GM23248 (cell line): ENCODE measurements at places on chromosomes 7 and 10. TPM values are rescaled to one million over a fixed set of nuclear protein-coding genes. Genes with fewer than 3 reads are reported as not detected.
A peak's percentile ranks its signal among the peaks of the same experiment; 100 is the strongest.

DNA sequence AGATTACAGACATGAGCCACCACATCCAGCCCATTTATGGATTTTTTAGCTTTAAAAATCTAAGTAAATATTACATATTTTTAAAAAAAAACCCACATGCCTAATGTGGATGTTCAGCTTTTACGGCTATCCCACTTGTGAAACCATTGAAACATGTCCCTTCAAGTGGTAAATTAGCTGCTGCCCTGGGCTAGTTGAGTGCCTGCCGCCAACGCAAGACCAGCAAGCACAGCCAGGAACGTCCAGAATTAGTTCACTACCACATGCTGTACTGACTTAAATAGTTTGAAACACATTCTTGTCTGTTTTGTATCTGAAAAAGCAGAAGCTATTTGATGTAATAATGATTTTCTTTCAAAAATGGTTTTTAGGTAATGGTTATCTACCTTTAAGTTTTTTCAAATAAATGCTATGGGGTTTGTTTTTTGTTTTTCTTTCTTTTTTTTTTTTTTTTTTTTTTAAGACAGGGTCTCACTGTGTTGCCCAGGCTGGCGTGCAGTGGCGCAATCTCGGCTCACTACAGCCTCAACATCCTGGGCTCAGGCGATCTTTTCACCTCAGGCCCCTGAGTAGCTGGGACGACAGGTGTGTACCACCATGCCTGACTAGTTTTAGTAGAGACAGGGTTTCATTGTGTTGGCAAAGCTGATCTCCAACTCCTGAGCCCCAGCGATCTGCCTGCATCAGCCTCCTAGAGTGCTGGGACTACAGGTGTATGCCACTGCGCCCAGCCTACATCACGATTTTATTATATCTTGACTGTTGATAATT lies 57.0 kb downstream of the KLRG2 start:
- no peak for DNase-seq

GRCh38 chr7:20432071-20432470 lies 101.4 kb downstream of the ITGB8 start:
- no peak for DNase-seq

The CFAP69 gene
- 6.9 and 13.5 TPM in 2 replicates for total RNA-seq

DNA sequence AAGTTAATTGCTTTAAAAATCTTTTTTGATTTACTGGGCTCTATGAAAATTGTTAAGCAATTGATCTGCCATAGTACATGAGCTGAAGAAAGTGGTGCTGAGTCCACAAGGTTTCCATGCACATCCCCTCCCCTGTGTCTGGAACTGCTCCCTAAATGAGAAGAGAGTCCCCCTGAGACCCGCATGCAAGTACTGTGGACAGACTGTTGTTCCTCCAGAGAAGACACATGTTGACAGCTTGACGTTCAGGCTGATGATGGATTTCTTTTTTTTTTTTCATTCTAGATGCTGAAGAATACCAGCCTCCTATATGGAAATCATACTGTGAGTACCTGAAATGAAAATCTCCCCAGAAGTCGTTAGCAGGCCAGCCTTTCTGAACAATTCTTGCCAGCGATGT lies 159.8 kb downstream of the CHN2 start:
- DNase-seq: no peak

DNA sequence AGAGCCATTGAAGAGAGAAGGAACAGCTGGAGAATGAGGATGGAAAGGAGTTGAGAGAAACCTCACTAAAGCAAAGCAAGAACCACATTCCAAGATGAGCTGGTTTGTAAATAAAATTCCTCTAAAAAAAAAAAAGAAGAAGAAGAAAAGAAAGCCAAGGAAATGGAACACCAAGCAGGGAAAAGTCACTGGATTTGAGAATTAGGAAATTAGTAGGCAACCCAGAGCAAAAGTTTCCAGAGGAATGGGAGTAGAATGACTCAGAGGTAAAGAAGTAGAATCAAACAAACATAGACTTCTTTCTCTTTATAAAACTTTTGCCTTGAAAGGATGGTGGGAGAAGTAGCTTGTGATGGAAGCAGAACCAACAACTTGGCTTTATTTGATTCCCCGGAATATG lies 3.9 kb downstream of the CH25H start:
- peak; percentile 25 for DNase-seq

- peak; percentile 77 for DNase-seq
Observed at GRCh38 chr10:47047577-47048525, 136.6 kb downstream of the PTPN20 start.

The STOX1 gene
- total RNA-seq: 0.25 TPM in 1 of 2 replicates, not detected in the other

- no peak for DNase-seq
Observed at GRCh38 chr7:151115836-151116418, 29.7 kb downstream of the AGAP3 start.

- no peak for DNase-seq
Observed at GRCh38 chr7:2471396-2471795, 4.8 kb downstream of the GRIFIN start.

DNA sequence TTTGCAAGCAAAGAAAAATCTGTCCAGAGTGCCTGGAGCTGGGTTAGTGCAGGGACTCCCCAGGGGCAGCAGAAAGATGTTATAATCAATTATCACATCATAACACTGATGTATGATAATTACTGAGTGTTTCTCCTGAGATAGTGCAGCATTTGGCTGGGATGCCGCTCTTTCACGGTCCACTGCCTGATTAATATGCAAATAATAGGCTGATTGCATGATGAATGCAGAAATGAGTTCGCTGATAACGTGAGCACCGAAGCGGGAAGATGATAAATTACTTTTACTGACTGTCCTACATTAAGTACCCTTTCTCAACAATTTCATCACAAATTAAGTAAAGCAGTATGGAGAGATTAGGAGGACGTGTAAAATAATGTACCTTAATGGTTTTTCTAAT lies 71.4 kb upstream of the SH2B2 start:
- DNase-seq: no peak

DNA sequence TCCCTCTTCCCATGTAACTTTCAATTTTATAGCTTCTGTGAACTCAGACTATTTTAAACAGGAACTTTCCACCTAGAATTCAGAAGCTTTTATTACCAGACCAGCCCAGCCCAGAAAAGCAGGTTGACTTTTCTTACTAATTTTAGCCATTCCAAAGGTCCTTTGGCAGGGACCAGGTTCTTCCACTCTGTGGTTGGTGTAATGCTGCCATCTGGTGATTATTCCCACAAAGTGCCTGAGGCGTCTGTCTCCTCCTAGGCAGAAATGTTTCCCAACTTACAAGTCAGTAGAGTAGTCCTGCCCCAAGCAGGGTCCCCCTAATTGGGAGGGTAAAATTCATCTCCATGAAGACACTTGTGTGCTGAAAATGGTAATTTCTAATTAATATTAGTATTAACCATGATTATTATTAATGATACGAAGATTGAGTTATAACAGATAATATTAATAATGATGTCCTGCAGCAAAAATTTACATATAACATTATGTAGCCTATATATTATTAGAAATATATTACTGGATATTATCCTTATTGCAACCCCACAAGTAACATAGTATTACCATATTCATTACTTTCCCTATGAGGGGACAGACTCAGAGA lies 53.0 kb upstream of the PPP1R17 start:
- peak; percentile 69 for DNase-seq

The TBATA gene
- total RNA-seq: not detected in 2 replicates

The UCMA gene
- not detected in 2 replicates for total RNA-seq

The DEPP1 gene
- 7.0 and 10.1 TPM in 2 replicates for total RNA-seq

The CARD11 gene
- not detected in 2 replicates for total RNA-seq

DNA sequence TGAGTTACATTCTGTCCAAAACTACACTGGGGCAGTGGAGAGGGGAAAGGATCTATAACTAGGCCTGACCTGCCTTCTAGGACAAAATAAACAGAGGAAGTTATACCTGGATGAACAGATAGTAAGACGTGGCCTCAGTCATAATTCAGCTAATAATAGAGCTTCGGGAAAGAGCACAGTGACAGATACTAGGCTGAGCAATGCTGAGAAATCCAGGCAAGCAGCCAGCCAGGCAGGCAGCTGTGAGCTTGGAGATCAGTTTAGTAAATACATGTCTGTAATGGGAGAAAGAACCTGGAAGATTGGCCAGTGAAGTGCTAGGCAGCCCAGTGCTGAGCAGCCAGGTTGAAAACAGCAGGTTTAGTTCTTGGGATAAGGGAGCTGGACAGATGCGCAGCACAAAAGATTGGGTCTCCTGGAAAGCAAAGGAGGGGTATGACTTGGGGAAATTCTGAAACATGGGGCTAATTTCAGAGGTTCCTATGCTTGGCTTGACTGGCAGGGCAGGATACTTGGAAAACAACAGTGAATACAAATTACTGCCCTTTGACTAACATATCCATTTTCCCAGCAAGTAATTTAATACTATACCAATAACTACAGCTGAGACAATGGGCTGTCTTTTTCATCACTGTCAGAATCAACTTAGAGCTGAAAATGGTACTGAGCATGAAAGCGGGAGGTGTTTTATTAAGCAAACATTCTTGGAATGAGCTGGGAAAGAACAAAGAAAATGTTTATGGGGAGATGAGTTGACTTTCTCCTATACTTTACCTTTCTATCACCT lies 140.8 kb downstream of the DGKB start:
- DNase-seq: peak; percentile 91

The MOGAT3 gene
- total RNA-seq: not detected in 2 replicates

DNA sequence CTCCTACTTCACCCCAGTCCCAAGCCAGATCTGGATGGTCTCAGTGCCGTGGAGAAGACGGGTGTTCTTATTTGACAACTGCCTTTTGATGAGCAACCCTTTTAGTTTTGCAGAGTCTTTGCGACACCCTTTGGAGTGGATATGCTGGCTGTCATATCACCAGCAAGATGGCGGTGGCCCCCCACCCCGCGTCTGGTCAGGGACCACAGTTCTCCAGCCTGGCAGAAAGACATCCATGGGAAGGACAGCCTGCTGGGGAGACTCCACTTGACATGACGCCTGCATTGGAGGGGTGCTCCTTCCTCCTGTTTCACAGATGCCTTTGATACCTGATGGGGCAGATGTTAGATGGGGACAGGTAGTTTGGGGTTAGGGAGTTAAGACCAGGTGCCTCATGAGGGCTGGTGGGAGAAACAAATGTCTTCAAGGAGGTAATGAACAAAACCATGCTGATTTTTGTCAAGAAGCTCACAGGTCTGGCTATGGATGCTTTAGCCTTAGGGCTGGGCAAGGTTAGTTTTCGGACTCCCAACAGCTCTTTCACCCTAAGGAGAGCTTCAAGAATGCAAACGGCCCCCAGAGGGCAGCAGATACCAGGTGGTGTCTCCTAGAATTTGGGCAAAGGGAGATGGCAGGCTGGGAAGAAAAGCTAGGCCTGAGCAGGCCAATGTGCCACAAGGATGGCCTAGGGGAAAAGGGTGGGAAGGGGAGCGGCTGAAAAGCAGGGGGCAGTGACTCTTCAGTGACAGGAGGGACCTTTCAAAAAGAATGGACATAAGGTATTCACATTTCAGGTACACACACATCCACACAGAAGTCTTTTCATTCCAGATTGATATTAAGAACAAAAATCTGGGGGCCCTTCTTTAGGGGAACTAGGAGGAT lies 95.2 kb downstream of the CLEC2L start:
- peak; percentile 72 for DNase-seq

DNA sequence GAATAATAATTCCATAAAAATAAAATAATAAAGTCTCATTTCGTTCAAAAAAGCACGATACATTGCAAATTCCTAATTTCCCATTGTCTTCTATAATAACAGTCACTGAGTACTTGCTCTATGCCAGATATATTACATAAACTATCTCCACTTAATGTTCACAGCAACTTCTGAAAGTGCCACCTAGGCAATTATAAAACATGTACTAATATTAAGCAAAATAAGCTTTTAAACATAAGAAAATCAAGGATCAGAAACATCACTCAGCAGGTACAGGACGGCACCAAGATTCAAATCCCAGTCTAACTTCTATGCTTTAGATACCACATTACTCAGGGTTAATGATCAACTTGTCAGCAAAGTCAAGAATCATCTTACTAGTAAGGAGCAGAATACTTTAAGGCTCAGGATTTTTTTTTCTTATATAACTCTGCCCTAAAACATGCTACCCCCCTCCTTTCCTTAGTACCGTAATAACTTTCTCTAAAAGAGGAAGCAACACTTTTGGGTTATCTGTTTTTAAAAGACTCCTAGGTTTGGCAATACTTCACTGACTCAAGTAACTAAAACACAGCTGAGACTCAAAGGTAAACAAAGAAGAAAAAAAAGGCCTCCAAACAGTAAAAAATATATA lies 51.3 kb downstream of the USP6NL start:
- DNase-seq: no peak
